NCI-H1417 (cell line): ENCODE measurements at places on chromosomes 12 and 14.

DNA sequence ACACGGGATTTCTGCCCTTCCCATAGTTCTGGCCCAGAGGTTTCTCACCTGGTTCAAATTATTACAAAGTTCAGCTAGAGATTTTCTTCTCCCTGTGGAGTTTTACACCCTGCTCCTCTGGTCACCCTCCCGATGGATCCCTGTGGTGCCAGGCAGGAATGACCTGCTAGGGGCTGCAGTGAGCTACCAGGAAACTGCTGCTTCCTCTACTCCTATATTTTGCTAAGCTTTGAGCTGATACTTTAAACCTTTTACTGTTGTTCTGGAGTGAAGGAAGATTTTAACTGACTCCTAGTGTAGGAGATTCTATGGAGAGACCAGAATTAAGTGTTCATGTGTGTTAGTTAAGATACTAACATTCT lies 30.4 kb upstream of the LRIG3 start:
- no peak for DNase-seq

GRCh38 chr12:48388460-48388859 lies 37.7 kb upstream of the ZNF641 start:
- DNase-seq, result no peak

GRCh38 chr12:49428793-49429192 lies 61.5 kb downstream of the SPATS2 start:
- peak; percentile 35 for DNase-seq

- no peak for DNase-seq
Observed at GRCh38 chr12:83473408-83474095, 786.8 kb downstream of the TMTC2 start.

GRCh38 chr14:64409126-64409920 lies 21.2 kb downstream of the MTHFD1 start:
- DNase-seq, result no peak

DNA sequence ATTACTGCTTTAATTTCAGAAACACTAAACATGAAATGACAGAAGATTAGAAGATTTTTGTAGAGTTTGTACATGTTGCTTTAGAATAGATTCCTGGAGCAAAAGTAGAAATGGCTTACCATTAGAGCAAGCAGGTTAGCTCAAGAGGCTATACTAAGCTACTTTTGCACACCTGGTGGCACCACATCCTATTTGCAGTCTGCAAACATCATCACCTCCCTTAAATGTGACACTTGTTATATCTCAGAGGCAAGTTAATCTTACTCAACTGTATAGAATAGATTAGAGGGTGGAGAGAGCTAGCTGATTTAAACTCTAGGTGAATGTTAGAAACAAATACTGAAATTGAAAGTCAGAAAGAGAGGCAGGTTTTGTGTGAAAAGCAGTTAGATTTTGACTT lies 30.7 kb upstream of the OR4E1 start:
- DNase-seq, result no peak

- DNase-seq, result peak; percentile 25
Observed at GRCh38 chr14:66070542-66071319, 415.4 kb upstream of the CCDC196 start.

GRCh38 chr14:29518335-29518734 lies 409.3 kb downstream of the PRKD1 start:
- DNase-seq, result peak; percentile 13

DNA sequence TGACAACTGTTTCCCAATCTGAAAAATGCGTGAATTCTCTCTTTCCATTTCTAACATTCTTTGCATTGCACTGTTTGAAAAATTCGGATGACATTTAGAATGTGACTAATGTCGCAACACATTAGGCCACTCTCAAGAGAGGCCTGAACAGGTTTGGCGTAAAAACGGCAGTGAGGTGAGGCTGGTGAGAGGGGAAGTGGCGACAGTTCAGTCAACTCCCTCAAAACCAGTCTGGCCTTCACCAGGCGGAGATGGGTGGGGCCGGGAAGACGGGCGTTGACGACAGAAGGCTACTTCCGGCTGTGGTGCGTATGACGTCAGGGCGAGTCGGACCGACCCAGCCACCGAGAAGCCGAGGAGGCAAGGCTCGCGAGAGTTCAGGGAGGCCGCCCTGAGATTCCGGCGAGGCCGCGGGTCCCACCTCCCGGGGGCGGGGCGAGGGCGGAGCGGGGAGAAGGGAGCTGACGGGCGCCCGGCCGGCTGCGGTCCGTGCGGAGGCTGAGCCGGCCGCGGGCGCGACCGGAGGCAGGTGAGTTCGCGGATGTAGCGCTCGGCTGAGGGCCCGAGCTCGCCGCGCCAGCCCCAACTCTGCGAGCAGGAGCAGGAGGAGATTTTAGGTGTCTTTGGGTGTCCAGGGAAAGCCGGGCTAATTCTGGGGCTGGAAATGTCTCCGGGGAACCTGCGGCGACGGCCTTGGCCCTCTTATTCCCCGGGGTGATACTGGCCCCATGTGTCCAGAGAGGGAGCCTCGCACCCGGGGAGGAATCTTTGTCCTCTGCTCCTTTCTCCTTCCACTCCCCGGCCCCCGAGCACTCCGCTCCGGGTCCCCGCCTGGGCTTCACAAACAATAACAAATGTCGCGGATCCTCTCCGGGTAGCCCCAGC lies at the start of gene STK38L:
STK38L (plus strand) TSS at position 483 of the 885 bp plus-strand sequence. CDS start 53,435 bp downstream, outside the sequence.
- DNase-seq, result peak; percentile 98

DNA sequence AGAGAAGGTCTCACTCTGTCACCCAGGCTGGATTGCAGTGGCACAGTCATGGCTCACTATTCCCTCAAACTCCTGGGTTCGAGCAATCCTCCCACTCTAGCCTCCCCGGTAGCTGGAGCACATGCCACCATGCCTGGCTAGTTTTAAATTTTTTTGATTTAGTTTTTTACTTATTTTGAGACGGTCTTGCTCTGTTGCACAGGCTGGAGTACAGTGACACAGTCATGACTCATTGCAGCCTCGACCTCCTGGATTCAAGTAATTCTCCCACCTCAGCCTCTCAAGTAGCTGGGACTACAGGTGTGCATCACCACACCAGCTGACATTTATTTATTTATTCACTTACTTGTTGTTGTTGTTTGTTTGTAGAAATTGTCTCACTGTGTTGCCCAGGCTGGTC lies 22.2 kb upstream of the DIP2B start:
- no peak for DNase-seq

GRCh38 chr14:24508155-24508840 lies at the start of gene CMA1:
TSS of gene CMA1 (minus strand) at chr14:24508265. CDS start at chr14:24508235, 30 bp downstream.
- DNase-seq, result no peak

DNA sequence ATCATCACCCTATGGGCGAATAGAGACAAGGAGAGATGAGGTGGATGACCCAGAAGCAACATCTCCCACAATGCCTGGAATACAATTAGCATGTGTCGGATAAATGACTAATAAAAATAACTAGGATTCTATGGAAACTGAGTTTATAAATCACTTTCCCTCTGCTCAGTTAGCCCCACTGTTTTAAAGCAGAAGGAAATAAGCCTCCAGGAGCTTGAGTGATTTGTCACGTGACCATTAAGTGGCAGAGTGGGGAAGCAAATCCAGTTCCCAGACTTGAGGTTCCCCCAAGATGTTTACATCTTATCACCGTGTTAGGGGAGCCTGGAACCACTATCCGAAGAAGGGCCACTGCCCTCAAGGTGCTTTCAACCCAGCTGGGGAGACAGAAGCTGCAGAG lies 136.5 kb upstream of the CCND2 start:
- no peak for DNase-seq

DNA sequence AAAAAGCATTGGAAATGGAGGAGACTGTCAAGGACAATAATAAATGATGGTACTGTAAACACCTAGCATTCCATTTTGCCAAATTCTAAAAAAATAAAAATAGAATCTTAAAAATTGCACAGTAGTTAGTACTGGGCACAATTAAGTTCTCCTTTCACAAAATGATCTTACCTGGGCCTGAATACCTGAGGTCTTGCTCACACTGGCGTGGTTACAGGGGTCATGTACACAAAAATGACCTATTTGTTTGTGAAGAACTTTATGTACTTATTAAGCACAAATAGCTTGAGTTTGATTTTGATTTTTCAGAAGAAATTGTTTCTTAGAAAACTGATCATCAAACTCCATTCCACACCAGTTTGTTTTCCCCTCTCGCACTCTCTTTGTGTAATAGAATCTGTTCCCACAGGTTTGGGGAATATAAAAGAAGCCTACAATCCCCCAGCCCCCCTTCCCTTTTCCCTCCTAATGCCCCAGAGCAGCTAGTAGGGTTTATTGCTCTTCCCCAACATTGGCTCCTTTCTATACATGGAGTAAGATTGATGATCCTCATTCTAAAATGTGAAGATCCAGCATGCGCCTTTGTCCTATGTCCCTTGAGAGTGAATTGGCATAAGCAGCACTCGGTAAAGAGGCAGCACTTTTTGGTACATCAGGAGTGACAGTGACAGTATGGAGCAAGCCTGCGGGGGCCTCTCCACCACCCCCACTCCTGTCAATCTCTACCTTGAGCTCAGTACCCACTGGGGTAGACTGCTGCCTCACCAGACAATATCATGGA lies 204.3 kb downstream of the ASCL1 start:
- no peak for DNase-seq

- no peak for DNase-seq
Observed at GRCh38 chr14:71175491-71175890, 268.2 kb downstream of the PCNX1 start.

DNA sequence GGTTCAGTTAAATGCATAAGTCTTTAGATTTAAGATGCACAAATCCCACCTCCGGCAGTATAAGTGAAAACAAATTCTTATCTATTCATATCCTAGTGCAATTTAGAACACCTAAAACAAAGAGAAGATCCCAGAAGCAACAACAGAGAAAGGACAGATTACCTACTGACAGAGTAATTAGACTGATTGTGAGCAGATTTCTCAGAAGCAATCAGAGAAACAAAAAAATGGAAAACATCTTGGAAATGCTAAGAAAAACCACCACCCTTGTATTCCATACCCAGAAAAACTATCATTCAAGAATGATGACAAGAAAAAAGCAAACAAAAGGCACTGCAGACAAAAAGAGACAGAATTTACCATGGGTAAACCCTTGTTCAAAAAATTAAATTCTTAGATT lies 47.6 kb upstream of the SELPLG start:
- DNase-seq, result no peak

DNA sequence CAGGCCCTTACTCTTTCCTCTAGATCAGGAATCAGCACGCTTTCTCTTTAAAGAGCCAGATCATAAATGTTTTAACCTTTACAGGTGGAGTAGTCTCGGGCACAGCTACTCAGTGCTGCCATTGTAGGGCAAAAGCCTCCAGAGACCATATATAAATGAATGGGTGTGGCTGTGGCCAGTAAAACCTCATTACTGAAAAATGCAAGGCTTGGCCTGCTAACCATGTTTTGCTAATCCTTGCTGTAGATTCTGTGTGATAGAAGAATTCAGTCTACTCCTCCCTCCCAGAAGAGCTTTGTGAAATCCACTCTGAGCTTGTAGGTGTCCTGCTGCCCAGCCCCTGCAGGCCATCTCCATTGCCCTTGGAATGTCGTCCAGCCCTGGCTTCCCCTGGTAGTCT lies 58.1 kb downstream of the HSP90AA1 start:
- DNase-seq, result no peak

DNA sequence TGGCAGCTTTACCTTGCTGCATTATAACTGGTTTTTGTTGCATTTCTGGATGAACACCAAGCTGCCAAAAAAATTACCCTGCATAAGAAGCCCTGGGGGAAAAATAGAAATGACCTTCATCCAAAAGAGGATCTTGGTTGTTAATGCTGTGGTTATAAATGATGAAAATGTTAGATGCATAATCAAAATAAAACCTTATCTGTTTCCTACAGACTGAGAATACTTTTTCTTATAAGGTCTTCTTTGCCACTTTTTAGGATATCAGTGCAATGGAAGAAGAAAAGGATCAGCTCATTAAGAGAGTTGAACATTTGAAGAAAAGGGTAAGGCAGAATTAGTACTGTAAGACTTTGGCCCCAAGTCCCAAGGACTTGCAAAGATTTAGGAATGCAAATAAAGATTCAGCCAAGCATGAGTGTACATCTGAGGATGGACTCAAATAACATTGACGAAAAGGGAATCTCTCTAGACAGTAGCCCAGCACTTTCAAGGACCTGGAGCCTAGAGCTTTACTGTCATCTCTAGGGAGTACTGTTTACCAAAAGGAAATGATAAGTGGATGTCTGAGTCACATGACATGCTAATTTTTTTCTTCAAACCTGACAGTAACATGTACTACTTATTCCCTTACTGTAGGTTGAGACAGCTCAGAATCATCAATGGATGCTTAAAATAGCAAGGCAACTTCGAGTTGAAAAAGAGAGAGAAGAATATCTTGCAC lies 10.7 kb downstream of the IFT81 start:
- DNase-seq, result no peak

- no peak for DNase-seq
Observed at GRCh38 chr14:68775614-68776126, 17.2 kb downstream of the ZFP36L1 start.

DNA sequence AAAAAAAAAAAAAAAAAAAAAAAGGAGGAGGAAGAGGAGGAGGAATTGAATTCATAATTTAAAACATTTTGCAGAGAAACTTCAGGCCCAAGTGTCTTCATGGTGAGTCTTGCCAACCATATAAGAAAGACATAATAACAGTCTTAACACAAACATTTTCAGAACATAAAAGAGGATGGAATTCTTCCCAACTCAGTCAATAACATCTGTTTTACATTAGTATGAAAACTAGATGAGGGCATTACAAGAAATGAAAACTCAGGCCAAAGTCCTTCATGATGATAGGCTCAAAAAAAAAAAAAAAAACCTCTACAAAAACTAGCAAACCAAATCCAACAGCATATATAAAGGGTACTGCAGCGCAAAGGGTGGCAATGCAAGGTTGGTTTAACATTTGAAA lies 151.6 kb downstream of the FOXA1 start:
- no peak for DNase-seq

GRCh38 chr12:2284857-2285256 lies 232.1 kb downstream of the CACNA1C start:
- DNase-seq, result peak; percentile 92

DNA sequence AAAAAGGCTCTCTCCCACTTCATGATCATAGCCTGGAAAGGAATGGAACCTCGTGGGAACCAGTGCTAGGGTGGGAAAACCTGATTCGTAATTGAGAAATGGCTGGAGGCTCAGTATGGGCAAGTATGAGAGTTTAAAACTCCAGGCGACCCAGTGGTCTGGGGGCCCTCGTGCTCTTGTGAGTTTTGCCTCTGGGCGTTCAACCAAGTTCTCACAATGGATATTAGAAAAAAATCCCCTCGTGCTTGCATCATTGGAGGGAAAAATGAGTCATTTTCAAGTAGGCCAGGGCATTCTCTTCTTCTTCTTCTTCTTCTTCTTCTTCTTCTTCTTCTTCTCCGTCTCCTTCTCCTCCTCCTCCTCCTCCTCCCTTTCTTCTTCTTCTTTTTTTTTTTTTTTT lies 39.0 kb downstream of the GPR68 start:
- no peak for DNase-seq

- no peak for DNase-seq
Observed at GRCh38 chr14:23933742-23934128, 19.8 kb upstream of the DHRS4 start.

- no peak for DNase-seq
Observed at GRCh38 chr12:67533159-67533558, 115.4 kb upstream of the DYRK2 start.

DNA sequence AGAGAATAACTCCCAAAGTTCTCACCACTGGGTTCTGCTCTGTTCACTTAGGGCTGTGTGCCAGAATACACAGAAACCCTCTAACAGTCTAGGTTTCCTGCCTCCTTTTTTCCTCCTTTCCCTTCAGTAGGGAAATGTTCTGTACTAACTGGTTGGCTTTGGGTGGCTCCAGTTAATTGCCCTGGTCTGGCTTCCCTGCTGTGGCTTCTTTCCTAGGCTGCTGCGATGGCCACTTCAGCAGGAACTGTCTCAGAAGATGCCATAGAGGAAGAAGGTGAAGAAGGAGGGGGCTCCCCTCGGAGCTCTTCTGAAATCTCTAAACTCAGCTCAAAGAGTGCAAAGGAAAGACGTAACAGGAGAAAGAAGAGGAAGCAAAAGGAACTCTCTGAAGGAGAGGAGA lies 115.2 kb downstream of the SCN8A start:
- no peak for DNase-seq
